Stimulated activated CD4-positive, alpha-beta T cell treated with anti-CD3 and anti-CD28 coated beads, TNF-alpha, amount 100 ng/mL, for 1 hour (primary cell): ENCODE measurements at places on chromosomes 2 and 18.

DNA sequence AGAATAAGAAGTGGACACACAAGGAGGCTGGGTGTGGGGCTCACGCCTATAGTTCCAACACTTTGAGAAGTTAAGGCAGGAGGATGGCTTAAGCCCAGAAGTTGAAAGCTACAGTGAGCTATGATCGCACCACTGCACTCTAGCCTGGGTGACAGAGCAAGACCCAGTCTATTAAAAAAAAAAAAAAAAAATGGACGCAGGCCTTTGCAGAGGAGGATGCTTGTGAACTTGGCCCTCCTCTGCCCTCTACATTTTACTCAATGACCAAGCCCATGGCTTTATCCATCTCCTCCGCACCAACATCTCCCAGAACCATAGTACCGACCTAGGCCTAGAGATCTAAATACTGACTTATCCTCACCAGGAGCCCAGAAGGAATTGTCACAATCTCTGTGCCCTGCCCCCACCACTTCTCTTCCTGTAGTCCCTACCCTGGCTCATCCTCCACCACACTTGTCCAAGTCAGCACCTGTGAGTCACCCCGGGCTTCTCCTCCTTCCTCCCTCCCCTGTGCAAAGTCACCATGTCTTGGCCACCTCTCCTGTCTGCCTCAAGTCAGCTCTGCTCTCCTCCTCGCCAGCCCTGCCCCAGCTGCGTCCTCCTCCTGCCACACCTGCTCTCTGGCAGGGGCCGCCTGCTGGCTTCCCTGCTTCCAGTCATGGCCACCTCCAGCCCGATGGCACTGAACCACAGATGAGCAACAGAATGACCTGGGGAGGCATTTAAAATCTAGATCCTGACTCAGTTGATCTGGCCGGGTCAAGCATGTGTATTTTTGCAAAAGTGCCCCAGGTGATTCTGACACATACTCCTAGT, 35.8 kb upstream of the ASPRV1 start:
- DNase-seq: no peak

DNA sequence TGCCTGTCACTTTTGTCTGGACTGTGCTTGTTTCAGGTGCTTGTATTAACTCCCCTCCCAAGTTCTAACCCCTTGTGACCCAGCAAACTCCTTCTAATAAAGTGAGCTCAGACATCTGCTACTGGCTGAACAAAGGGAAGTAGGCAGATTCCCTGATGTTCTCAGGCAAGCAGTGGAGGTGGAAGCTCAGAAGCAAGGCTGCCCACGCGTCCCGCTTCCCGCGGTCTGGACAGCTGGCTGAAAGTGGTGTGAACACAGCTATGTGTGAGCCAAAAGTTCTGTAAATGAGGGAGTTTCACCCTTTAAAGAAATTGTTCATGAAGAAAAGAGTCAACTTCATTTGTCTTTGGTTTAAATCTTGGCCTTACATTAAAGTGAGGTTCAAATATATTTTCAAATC, 40.0 kb downstream of the NAPG start:
- no peak for DNase-seq

- no peak for DNase-seq
Observed at GRCh38 chr2:100424277-100424875, 6.9 kb upstream of the CHST10 start.

DNA sequence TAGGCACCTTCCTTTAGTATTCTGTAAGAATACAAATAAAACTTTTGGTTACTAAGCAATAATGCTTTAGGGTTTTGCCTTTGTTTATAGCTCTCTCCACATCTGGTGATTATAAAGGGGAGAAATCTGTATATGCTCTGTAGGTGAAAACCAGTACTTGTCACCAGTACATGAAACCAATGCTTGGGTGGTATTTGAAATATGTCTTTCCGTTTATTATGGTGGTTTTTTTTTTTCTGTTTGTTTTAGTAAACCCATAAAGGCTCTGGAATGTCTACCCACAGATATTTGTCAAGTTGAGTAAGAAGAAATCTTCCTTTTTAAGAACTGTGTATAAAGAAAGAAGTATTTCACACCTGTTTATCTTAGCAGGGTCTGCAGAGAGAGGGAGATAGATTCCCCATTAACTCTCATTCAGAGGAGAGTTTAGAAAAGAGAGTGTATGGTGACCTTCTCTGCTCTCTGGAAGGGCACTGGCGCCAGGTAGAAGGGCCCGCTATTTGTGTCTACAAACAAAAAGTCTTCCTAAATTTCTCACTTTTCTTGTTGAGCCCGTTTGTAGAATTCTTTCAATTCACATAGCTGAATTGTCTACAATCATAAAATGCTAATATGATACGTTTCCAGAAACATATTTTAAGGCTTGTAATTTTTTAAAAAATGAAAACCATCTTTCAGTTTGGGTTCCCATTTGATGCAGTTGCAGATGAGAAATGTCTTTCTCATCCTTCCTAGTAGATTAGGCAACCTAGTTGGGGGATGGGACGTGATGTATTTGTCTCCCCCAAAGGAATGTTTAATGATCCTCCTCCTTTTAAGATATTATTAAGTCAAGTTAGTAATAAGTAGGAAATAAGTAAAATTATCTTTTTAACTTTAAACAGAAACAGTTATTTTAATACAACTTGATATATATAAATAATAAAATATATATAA, 33.9 kb downstream of the MAP3K20 start:
- DNase-seq: no peak

- DNase-seq: no peak
Observed at GRCh38 chr2:204678031-204678430, 132.8 kb downstream of the PARD3B start.

DNA sequence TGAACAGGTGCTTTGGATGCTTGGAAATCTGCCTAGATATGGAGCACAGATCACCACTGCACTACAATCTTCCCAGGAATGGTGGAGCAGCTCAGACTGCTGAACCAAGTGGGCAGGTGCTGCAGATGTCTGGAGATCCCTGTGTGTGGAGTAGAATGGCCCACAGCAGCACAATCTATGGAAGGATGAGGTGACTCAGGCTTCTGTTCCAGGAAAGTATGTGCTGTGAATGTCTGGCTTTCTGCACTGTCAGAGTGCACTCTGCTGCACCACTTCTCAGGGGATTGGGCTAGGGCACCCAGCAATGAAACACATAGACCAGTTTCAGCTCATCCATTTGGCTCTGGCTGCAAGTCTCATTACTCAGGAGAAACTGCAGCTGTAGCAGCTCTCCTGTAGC, 865.4 kb upstream of the NXPH2 start:
- no peak for DNase-seq
